ENCODE measurements at places on chromosomes 3 and 15.

GRCh38 chr3:32121137-32121536 lies 14.7 kb downstream of the GPD1L start:
- no peak for DNase-seq

- peak; percentile 42 for DNase-seq
Observed at GRCh38 chr3:122258757-122259371, 66.2 kb upstream of the CSTA start.

GRCh38 chr15:58734859-58735258 lies 14.6 kb downstream of the ADAM10 start:
- DNase-seq, result no peak

DNA sequence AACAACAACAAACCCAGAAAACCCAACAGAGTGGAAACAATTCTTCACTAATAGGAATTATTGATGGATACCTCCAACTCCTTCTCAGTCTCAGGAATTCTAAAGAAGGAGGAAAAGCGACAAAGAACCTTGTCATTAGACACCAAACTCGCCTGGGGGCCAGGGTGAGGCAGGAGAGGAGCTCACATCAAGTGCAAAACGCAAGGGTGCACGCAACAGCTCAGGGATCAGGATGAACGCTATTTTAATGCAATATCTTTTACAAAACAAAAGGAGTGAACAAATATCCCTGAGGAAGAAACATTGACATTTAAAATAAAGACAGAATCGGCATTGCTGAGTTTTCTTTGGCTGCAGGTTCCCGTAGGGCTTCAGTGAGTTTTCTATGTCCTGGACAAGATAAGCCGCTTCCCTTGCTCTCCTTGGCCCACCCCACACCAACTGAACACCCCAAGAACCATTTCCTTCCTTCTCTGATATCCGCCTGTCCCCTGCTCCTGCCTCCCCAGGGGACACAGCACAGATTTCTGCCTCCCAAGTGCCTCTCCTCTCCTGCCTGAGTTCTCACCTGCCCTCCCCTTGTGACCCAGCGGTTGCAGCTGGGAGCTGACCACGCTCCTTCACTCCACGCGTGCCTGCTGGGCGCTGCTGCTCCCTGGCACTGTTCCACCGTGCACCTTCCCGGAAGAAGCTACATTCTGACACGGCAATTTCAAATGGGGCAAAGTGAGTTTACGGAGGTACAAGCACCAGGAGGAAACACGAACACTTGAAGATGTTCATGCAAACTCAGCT lies 63.0 kb downstream of the ATP10A start:
- no peak for DNase-seq

- no peak for DNase-seq
Observed at GRCh38 chr3:144263706-144264105, 292.1 kb downstream of the DIPK2A start.

DNA sequence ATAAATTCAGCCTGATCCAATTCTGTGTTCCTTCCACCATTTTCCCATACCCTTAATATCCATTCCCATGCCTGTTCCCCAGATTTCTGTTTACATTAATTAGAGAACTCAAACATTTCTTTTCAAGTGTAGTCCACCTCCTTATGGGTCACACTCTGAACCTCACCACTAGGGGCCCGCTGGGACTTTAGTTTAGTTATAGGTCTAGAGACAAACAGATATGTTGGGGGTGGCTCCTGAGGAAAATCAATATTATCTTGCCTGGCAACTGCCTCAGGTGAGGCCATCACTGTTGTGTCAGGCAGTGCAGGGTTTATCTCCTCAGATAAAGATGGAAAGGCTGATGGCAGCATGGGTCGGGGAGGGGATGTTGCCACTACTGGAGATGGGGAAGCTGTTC lies 72.8 kb downstream of the CLDN1 start:
- DNase-seq, result no peak

DNA sequence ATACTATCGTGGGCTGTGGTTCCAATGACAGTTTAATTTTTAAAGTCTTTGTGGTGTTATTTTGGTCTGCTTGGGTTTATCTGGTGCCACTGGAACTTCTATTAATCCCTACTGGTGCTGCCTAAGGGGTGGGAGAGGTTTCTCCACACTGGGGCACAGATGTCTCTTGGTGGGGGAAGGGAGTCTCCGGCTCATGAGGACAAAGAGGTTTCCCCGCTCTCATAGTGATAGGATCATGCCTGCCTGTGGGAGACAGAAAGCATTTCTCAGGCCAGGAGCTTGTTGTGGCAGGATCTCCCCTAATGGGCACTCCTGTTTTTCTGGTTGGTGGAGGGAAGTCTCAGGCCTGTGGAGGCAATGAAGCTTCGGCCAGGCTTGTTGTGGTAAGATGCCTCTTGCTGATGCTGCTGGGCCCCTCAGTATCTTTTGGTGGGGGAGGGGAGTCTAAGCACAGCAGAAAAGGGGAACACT lies 84.3 kb upstream of the THRB start:
- DNase-seq, result no peak

- DNase-seq, result no peak
Observed at GRCh38 chr3:50173685-50174516, 17.5 kb upstream of the GNAT1 start.

- peak; percentile 70 for DNase-seq
Observed at GRCh38 chr3:149377408-149378364, at the start of gene TM4SF1. TSS of gene TM4SF1 (minus strand) at chr3:149377649. CDS start at chr3:149377547, 102 bp downstream.

GRCh38 chr15:101009176-101009575 lies 90.0 kb downstream of the LRRK1 start:
- no peak for DNase-seq

DNA sequence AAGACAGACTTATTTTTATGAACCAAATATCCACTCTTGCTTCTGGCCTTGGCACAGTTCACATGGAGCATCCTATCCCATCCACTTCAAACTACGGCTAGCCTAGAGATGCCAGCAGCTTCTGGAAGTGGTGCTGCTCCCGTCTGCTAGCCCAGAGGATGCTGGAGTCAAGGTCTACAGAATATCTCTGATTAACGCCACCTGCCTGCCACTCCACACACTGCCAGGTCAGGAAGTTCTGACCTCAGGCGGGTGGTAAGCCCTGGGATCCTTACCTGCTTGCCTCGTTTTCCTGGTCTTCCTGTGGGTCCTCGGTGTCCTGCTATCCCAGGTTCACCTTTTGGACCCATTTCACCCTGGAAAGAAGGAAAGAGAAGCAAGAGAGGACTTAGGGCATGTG lies 42.9 kb downstream of the EAF1 start:
- DNase-seq, result no peak

DNA sequence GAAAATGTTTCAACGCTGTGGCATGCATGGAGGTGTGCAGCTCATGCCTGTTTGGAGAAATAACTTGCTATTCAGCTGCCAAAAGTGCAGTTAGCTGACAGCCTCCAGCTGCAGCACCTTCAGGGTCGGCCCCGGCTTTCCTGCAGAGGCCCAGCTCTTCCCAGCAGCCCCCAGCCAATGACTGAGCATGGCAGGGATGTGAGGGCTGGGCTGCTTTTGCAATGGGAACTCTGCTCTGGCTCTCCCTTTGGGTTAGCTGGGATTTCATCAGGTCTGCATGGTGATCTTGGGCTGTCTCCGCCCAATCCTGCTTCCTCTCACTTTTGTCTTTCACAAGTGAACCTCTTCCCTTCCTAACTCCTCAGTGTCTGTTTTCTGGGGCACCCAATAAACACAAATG lies 396.6 kb downstream of the EPHB1 start:
- no peak for DNase-seq

- no peak for DNase-seq
Observed at GRCh38 chr3:157067114-157067513, 92.8 kb downstream of the CCNL1 start.

DNA sequence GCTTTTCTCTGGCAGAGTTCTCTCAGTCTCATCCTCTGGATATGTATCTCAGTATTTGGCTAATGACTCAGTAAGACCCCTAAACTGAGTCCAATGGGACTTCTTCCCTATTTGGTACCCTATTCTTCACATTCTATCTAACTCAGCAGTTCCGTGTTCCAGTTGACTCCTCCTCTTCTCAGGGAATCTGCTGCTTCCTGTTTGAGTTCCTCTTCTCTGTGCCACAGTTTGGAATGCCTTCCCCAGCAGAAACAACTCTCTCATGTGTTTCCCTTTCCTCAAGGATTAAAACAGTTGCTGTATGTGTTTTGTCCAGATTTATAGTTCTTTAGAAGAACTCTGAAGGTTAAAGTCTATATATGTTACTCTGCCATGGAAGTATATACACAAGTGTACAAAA lies 344.0 kb upstream of the RARB start:
- DNase-seq, result no peak

GRCh38 chr3:134753999-134754742 lies 40.9 kb upstream of the EPHB1 start:
- no peak for DNase-seq

DNA sequence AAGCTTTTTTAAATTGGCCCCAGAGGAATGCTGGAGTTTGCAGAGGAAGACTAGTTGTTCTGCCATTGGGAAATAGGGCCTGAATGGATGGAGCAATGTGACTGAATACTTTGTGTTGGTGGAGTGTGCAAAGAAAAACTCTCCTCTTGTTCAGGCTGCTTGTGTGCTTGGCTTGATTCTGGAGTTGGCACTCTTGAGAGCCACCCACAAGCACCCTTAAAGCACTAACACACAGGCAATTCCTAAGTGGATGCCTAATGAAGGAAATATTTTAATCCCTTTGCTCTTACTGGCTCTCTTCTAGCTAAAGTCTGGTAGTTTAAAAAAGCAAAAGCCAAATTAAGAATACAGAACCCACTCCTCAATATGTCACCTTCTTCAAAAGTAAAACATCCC lies 304.4 kb upstream of the C2CD4B start:
- no peak for DNase-seq

DNA sequence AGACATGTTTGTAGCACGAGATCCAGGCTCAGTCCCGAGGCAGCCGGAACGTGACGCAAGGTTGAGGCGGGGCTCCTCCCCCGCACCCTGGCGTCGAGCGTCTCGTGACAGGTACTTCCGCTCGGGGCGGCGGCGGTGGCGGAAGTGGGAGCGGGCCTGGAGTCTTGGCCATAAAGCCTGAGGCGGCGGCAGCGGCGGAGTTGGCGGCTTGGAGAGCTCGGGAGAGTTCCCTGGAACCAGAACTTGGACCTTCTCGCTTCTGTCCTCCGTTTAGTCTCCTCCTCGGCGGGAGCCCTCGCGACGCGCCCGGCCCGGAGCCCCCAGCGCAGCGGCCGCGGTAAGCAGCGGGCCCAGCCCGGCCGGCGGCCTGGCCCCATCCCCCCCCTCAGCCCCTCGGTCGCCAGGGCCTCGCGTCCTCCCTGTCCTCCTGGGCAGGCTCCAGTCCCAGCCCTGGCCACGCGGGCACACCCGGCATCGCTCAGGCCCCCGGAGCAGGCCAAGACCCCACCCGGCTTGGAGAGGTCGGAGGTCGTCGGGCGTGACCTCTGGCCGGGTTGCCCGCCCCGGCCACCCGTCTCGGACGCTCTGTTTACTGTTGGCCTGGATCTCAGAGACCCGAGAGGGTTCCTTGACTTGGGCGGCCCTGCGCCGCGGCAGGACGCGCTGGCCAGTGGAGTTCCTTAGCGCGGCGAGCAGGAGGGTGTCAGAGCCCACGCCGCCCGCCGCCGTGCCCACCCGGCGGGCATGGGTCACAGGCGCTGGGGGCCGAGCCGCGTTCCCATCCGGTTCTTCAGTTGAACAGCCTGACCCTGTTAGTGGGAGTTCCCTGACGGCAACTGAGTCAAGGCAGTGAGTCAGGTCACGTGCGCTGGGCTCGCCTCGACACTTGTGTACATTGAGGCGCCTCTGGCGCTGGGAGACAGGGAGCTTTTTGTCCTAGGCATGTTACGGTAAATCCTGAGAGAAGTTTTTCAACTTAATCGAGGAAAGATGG lies at the start of gene RAB7A:
TSS of gene RAB7A (plus strand) at position 161 of the 994 bp plus-strand sequence. CDS start 69,185 bp downstream, outside the sequence.
- DNase-seq, result peak; percentile 96

GRCh38 chr3:120416868-120417267 lies 33.9 kb downstream of the FSTL1 start:
- no peak for DNase-seq

DNA sequence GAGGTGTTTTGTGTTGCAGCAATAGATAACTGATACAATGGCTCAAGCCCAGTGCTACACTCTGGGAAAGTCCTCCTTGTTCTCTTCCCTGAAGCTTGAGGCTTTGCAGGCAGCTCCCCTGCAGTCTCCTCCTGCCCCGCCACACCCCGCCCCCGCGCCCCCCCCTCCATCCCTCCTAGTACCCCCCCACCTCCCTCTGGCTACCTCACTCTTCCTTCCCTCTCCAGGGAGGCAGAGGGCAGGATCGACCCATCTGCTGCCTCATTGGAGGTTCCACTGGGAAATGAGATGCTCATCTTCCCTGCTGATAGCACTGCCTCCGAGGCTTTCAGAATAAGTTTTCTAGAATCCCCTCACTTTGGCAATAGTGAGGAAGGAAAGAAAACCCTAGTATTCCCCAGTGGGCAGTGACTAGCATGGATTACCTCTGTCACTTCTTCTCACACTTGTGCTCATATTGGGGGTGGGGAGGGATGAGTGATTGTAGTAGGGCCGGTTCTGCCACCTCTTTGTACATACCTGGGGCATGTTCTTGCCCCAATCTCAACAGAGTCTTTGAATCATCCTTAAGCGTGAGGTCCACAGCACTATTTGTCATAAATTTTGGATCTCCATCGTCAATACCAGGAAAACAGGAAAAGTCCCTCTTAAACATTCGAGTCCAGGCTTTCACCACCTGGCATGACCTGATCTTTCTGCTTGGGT lies 16.3 kb upstream of the RAB7A start:
- DNase-seq, result no peak

DNA sequence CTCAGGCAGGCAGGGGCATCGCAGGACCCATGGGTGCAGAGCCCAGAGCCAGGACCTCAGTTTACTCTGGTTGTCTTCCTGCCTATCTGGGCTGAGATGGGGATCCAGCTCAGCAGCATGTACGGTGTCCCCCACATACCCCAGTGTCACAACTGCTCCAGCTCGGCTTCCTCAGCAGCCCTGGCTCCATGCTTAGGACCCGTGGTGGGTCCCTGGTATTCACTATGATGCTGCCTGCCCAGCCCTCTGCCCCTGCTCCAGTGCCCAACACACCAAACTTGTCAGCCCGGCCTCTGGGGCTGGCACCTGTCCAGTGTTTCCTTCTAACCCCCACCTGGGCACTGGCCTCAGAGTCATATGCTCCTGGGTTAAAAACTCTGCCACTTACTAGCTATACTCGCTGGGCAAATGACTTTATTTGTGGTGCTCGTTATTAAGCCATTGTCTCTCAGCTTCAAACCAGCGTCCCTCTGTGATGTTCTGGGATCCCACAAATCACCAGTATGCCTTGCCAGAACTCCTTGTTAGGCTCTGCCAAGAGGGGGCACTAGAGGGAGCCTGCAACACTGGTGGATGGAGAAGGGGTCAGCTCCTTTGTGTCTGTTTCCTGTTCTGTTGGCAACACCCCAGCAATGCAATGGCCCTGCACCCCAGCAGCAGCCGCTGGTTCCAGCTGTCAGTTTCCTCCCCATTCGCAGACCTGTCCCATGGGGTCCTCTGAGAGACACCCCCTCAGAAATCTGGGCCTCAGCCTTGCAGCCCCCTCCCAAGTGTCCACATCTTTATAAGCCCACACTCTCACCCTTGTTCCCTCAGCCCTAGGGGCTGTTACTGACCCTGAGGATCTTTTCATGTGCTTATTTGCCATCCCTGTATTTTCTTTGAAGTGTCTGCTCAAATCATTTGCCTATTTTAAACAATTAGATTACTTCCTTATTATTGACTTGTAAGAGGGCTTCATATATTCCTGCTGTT lies 24.1 kb upstream of the MRPS22 start:
- no peak for DNase-seq
